ENCODE measurements at places on chromosomes 12 and 14.
A peak's percentile ranks its signal among the peaks of the same experiment; 100 is the strongest.

GRCh38 chr12:107560165-107560898 lies 125.3 kb upstream of the PWP1 start:
- DNase-seq: no peak

DNA sequence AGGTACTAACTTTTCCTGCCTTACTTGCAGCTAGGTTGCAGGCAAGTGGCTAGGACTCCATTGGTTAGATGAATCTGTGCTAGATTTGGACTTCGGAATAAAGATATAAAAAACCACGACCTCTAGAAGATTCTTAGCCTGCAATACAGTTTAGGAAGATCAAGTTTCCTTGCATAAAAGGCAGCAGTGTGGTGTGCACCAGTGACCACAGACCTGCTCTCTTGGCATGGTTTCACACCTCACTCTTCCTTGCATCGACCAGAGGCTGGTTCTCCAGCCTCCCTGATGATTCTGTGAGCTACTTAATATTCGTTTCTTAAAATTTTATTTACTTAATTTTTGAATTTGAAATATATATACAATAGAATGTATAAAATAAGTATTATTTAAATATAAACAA lies 9.8 kb downstream of the KLHDC1 start:
- no peak for DNase-seq

DNA sequence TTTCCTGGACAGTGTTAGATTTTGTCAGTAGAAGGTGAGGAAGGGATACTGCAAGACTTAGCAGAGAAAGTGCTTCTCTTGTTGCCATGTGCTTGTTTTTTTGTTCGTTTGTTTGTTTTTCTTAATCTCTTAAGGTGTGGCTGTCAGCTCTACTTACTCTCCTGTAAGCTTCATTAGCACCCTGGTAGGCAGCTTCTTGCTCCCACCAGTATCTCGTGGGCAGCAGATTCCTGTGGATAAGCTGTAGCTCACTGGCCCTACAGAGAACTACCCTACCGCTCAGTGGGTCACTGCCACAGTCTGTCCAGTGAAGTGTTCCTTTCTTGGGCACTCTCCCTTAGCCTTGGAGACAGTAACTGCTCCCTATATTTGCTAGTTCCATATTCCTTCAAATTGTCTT lies 30.1 kb downstream of the VRK1 start:
- DNase-seq: no peak

DNA sequence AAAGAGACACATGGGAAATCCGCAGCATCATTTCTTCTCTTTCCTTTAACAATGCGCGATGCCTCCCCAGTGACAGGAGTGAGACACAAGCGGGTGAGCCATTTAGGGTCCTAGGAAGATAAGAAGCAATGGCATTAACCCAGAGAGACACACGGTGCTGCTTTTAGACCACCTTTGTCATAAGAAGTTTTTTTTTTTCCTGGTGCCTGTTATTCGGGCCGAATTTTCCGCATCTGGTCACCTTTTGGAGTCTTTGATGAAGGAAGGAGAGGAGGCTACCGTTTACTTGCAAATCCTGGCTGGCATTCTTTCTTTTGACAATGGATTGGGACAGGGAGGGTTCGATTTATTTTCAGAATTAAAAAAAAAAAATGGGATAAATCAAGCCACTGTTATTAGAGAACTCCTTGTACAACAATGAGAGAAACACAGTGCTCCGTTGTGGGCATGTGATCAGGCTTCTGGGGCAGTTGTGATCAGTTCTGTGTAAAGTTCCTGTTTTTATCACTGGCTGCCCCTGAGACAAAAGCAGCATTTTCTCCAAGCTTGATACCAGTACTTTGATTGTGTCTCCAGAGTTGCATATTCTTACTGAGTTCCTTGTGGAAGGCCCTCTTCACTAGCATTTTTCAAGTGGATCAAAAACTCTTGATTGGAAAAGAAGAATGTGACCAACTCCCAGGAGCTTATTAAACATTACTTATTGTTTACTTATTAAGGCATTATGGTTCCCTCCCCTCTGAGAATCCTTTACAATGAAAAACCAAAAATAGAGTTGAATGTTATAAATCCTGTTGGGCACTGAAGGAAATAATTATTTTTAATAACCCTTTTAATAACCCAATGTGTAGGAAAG lies 1.1 kb downstream of the DIP2B start:
- DNase-seq: no peak

DNA sequence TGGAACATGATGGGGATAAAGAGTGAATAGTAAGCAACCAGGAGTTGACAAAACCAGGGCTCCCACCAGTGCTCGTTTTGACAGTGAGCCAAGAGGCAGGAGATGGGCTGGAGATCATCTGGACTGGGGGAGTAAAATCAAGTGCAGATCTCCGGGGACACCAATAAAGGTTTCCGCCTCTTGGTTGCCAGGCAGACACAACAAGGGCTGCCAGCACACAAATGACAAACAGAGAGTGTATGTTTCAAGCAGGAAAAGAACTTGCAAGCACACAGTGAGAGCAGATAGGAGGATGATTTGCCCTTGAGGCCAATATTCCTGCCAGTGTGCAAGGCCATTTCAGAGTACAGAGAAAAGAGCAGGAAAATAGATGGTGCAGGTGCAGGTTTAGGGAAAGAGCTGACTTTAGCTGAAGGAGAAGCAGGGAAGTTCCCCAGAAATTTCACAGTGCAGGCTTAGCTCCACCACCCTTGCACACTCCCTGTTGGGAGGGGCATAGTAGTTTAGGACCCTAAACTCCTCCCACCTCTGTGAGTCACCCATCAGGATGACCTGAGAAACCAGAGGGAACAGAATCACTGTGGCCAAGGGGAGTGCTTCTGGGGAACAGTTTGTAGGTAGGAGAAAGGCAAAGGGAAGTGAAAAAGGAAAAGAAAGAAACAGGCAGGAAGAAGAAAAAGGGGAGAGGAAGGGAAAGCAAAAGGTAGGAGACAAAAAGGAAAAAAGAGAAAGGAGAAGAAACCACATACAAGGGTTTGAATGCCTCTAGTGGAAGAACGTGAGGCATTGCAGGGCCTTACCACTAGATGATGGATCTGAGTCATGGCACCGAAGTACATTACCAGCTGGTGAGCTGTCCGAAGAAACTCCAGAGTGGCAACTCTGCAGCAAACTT lies 404.4 kb downstream of the SLC6A15 start:
- no peak for DNase-seq

DNA sequence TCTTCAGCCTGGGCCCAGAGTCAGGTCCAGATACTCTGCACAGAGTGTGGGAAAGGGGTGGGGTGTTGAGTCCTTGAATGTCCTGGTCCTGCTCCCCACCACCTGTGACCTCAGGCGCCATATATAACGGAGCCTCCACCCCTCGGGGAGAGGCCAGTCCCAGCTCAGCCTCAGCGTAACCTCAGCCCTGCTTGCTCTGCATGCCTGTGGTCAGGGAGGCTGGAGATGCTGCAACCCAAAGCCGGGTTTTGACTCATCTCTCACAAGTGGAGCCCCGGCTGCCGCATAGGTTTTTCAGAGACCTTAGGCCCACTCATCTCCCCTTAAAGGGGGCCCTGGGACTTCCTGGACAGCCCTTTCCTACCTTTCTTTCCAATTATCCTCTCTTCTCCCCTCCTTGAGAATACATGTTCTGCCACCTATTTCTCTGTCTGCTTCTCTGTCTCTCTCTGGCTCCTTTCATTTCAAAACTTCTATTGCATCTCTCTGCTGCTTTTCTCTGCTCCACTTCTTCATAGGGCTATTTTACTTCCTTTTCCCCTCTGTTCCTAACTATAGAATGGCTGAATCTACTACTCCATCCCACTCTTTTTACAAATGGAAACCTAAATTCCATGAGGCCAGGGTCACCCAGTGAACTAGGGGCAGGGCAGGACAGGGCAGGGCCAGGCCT lies 1.2 kb downstream of the ITGB7 start:
- no peak for DNase-seq

DNA sequence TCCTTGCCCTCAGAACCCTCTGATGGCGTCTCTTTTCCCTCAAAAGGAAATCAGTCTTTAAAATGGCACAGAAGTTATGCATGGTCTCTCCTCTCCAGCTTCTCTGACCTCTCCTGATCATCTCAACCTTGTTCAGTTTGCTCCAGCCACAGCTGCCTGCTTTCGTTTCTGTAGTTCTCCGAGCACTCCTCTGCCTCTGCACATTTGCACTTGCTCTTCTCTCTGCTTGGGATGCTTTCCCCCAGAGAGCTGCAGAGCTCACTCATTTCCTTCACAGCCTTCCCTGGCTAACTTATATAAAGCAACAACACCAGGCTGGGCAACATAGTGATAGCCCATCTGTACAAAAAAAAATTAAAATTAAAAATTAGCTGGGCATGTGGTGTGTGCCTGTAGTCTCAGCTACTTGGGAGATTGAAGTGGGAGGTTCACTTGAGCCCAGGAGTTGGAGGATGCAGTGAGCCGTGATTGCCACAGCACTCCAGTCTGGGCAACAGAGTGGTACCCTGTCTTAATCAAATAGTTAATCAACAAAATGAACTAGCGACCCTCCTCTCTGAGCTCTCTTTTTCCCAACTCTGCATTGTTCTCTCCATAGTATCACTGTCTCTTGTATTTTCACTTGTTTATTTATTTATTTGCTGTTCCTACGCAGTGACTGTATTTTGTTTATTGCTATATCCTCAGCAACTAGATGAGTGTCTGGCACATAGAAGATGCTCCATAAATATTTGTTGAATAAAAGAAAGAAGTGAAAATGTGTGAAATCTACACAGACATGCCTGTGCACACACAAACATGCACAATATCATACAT lies 37.7 kb downstream of the PPFIBP1 start:
- DNase-seq: no peak

- DNase-seq: no peak
Measured at GRCh38 chr14:42138406-42138805, 531.7 kb downstream of the LRFN5 start.

- no peak for DNase-seq
Measured at GRCh38 chr12:104702565-104703139, 245.9 kb downstream of the CHST11 start.

- DNase-seq: peak; percentile 57
Measured at GRCh38 chr12:53324779-53325510, 3.5 kb upstream of the AAAS start.

- DNase-seq: no peak
Measured at GRCh38 chr14:33986804-33987203, 35.9 kb upstream of the EGLN3 start.

GRCh38 chr12:107360482-107360881 lies 267.1 kb upstream of the CRY1 start:
- DNase-seq: no peak

GRCh38 chr12:88951860-88952561 lies 371.7 kb upstream of the KITLG start:
- DNase-seq: no peak

DNA sequence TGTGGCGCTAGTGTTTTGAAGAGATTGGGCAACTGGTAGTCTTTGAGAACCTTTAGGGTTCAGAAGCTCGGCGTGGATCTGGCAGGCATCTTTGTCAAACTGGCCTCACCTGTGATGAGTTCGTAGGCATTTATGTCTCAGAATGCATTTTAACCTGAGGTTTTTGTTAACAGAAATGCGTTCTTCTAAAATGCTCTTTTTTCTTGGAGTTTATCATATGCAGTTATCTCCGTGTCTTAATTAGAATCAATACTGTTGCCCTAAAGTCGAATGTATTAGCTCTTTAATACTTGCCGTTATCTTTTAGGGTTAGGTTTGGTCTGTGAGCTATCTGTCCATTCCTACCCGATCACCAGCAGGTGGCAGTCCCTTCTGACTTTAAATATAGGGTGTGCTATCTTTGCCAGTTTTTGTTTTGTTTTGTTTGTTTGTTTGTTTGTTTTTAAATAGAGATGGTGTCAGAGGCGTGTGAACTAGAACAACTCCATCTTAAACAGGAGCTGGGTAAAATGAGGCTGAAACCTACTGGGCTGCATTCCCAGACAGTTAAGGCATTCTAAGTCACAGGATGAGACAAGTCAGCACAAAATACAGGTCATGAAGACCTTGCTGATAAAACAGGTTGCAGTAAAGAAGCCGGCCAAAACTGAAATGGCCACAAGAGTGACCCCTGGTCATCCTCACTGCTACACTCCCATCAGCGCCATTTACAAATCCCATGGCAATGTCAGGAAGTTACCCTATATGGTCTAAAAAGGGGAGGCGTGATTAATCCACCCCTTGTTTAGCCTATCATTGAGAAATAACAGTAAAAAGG lies 1.4 kb downstream of the ATF1 start:
- DNase-seq: no peak

- no peak for DNase-seq
Measured at GRCh38 chr14:38207377-38207735, 348 bp upstream of the SSTR1 start.

DNA sequence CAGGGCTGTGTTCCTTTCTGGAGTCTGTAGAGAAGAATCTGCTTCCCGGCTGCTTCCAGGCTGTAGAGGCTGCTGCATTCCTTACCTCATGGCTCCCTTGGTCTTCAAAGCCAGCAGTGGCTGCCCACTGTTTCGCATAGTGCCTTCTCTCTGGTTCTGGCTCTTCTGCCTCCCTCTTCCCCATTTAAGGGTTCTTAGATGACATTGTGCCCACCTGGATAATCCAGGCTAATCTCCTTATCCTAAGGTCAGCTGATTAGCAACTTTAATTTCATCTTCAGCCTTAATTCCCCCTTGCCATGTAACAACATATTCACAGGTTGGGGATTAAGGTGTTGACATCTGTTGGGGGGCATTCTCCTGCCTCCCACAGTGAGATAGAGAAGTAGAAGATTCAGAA lies 208.6 kb upstream of the TMTC1 start:
- DNase-seq: no peak

DNA sequence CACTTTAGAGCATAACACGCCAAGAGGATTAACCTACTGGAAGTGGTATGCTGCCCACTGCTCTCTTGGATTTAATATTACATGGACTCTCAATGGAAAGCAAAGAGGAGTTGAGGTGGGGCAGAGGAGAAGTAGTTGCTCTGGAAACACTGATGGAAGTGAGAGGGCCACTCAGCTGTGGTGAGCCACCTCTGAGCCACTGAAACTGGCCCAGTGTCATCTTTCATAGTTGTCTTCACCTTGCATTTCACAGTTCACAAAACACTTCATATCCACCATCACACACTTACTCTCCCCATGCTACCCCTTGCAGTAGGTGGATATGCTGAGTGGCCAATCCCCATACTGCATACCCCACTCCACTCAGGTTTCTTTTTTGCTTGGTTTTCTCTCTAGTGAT lies 12.2 kb upstream of the PCED1B start:
- DNase-seq: no peak

- DNase-seq: no peak
Measured at GRCh38 chr12:123091230-123092150, 59.4 kb downstream of the PITPNM2 start.

DNA sequence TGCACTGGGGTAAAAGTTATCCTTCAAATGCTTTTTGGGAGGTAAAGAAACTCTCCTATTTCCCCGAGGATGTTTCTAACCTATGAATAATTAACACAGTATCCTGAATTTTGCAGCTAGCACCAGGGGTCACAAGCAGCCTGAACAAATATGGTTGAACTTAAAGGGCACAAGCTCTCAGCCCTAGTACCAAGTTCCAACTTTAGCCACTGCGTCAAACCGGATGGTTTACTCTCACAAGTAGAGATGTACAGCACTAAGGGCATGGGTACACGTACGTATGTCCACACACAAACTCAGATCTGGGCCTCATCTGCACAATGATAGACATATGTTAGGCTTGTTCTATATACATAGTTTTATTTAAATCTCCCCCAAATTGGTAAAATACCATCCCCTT lies 4.7 kb downstream of the CCDC88C start:
- no peak for DNase-seq
